ENCODE measurements at places on chromosomes 12 and 14.

GRCh38 chr12:12123036-12123604 is 52.4 kb downstream of the BCL2L14 start:
- no peak for DNase-seq

- no peak for DNase-seq
These were observed 84.5 kb upstream of the AMN1 start for GRCh38 chr12:31813305-31813704.

GRCh38 chr12:131550121-131550520 is 160.8 kb upstream of the SFSWAP start:
- no peak for DNase-seq

DNA sequence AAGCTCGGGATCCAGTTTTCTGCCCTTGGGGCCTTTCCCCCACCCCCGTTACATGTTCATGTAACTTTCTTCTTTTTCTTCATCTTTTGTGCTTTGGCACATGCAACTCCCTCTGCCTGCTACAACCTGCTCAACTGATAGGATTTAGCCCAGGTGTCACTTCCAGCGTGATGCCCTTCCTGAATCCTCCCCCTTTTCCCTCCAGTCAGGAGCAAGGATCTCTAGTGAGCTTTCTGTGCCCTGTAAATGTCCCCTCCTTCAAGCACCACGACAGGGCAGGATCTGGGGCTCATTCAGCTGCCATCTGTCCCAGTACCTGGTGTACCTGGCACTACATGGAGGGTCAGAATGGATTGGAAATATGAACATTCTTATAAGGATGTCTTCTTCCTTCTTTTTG is 15.3 kb downstream of the PELI2 start:
- no peak for DNase-seq

DNA sequence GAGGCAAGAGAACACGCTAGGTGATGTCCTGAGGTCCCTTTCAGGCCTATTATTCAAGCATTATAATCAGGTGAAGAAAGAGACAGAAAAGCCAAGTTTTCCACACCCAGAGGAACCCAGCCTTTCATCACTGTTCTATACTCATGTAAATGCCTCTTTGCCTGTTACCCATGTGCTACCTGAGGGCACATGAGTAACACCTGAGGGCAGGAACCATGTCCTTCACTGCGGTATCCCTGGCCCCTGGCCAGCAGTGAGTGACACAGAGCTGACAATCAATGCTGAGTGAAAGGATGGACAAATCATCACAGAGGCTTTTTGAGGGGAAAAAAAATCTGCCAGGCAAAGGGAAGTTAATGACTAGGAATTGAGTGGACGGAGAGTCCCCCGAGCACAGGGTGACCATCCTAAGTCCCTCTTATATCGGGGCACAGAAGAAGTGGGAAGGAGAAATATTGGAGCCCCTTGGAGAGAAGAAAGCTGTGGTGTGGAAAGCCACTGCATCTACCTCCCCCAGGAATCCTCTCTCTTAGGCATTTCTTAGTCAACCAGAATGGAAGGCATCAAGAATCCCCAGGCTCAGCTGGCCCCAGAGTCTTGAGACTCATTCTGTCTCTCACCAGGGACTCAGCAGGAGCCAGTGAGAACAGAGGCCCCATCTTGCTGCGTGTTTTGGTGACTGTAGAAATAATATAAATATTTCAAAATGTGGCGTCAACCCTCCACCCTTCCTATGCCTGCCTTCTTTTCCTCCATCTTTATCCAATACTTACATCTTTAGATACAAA is 212.9 kb downstream of the DPF3 start:
- DNase-seq: no peak

DNA sequence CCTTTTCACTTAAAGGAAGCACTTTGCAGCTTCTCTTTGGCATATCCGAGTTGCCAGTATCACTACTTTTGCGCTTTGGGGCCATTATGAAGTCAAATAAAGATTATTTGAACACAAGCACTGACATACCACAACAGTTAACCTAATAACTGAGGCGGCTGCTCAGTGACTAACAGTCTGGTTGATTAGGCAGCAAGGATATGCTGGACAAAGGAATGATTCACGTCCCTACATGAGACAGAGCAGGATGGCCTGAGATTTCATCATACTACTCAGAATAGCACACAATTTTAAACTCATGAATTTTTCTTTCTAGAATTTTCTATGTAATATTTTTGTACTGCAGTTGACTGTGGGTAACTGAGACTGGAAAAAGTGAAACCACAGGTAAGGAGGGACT is 56.9 kb upstream of the E2F7 start:
- DNase-seq: no peak

DNA sequence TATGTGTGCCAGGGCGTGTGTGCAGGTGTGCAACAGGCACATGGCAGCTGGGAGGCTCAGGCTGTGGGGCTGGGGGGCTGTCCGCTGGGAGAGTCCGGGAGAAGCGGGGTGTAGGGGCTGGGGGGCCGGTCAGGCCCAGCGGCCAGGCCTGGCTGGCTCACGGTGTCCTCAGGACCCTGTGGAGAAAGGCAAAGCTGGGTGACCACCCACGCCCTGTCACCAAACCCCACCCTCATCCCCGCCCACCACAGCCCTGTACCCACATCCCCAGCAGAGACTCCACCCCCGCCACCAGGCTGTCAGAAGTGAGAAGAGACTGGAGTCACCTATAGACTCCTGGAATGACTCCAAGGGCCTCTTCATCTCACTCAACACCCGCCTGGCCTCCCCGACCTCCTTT is 85.3 kb downstream of the SCARB1 start:
- DNase-seq: no peak
